ENCODE measurements at places on chromosomes 5 and 9. TPM values are rescaled to one million over a fixed set of nuclear protein-coding genes. Genes with fewer than 3 reads are reported as not detected.

- H3K4me3 ChIP-seq: no peak overlapping the region
- H3K36me3 ChIP-seq: no peaks in the 10 kb centered on the region
- H3K4me1 ChIP-seq: no peaks in the 10 kb centered on the region
- no peak for DNase-seq
- no peak overlapping the region for H3K27ac ChIP-seq
Observed at GRCh38 chr5:58294598-58295305, 165.1 kb downstream of the PLK2 start.

CARD9 gene
- total RNA-seq: 1.4 TPM

GRCh38 chr9:107569174-107569573, 79.6 kb upstream of the KLF4 start:
- no peak overlapping the region for H3K4me3 ChIP-seq
- DNase-seq: no peak
- H3K36me3 ChIP-seq: no peaks in the 10 kb centered on the region
- no peaks in the 10 kb centered on the region for H3K27me3 ChIP-seq

DNA sequence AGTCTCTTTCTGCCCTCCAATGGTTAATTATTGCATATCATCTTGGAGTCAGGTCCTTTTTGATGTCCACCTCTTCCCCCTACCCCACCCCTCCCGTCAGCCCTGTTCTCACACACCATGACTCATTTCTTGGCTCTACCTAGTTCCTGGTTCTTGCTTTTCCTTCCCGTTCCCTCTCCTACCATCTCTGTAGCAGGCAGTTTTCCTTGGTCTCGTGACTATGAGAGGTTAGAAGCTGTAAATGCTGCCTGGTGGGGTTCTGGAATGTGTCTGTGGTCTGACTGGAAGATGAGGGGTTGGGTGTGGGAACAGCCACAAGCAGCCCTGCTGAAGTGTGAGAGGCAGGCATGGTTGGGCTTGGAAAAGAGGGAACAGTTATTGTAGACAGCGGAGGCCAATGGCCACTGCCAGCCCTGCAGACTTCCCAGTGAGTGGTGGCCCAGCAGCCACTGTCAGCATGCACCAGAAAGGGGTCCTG, 18.2 kb downstream of the SLC22A5 start:
- H3K4me1 ChIP-seq: peaks cover 64% of the 10 kb centered on the region
- H3K36me3 ChIP-seq: no peaks in the 10 kb centered on the region
- H3K27ac ChIP-seq: peak overlapping the region; percentile 26
- no peak for DNase-seq

DNA sequence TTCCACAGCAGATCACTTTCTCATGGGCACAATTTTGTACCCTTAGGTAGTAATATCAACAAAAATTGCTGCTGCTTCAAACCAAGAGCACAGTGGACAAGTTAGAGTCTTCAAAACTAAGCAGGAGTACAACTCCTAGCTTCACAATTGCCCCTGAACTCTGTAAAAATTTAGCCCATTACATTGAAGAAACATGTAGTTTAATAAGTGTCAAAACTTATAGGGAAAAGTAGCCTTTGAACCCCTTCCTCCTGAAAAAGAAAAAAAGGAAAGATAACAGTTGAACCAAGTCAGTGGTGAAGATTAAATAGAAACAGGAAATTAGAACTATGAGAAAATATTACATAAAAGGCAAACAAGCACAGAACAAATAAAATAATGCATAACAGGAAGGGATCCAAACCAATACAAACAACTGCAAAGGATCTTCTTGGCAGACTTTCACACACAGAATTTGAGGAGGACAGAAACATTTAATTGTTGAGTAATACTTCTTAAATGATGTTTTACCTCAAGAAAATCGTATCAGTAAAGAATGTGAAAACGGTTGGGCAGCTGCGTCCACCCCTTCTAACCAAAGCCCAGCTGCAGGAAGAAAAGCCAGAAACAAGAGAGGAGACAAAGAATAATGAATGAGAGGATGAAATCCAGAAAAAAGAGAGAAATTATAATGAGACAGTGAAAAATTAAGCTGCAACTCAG, 636.0 kb downstream of the NR2F1-AS1 start:
- H3K27ac ChIP-seq: no peak overlapping the region
- no peak for DNase-seq
- no peaks in the 10 kb centered on the region for H3K36me3 ChIP-seq
- H3K4me1 ChIP-seq: no peaks in the 10 kb centered on the region
- no peak overlapping the region for H3K4me3 ChIP-seq

DNA sequence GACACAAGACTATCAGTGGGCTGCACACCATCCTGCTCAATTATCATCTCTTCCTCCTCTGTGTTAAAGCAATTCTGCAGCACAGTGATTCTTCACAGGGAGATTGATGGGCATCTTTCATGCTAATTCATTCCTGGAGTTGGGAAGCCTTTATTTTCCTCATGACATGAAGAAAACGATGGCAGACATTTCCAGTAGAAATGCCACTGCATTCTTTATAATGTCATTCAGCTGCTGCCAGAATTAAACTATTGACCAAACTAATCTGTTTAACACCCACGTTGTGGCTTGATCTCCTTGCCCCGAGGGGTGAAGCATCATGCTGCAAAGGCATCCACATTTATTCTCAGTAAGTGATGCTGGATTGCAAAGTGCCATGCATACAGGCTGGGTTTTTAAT, 273.0 kb downstream of the SPOCK1 start:
- DNase-seq: no peak
- H3K27ac ChIP-seq: no peak overlapping the region
- H3K4me3 ChIP-seq: no peak overlapping the region
- peaks cover 3% of the 10 kb centered on the region for H3K27me3 ChIP-seq
- H3K4me1 ChIP-seq: no peaks in the 10 kb centered on the region
- no peaks in the 10 kb centered on the region for H3K36me3 ChIP-seq

- no peak overlapping the region for H3K27ac ChIP-seq
- no peak overlapping the region for H3K4me3 ChIP-seq
- H3K36me3 ChIP-seq: no peaks in the 10 kb centered on the region
- no peak for DNase-seq
Observed at GRCh38 chr9:31103836-31104235, 1280.6 kb upstream of the ACO1 start.

DNA sequence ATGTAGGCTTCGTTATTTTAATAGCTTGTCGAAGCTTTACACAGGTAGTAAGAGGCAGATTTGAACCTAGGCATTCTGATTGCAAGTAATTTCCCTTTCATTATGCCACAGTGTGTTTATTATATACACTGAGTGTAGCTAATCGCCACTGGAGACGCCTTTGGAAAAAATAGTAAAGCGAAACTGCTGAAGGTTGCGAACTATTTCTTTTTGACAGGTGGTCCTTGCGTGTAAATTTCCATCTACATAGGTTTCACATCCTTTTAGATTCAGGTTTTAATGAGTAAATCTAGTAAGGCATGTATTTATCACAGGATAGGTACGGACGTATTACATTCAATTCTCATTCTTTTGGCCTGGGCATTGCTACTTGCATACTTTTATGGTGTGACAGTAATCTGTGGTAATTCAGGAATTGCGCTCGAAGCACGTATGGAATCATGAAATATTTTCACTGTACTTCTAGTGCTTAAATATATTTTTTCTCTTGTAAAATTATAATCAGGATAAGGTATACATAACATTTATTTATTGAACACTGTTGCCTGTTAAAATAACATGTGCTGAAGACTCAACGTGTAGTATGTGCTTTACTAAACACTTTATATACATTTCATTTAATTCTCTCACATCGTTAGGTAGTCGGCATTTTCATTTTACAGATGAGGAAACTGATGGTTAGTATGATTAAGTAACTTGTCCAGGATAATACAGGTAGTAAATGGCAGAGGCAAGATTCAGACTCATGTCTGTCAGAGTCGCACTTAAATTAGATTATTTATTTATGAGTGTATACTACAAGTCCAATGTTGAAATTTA, 1.8 kb downstream of the MARCHF6 start:
- peaks cover 31% of the 10 kb centered on the region for H3K4me1 ChIP-seq
- H3K27ac ChIP-seq: peak overlapping the region; percentile 99
- no peaks in the 10 kb centered on the region for H3K27me3 ChIP-seq
- peaks cover 2% of the 10 kb centered on the region for H3K36me3 ChIP-seq
- DNase-seq: peak; percentile 44

DNA sequence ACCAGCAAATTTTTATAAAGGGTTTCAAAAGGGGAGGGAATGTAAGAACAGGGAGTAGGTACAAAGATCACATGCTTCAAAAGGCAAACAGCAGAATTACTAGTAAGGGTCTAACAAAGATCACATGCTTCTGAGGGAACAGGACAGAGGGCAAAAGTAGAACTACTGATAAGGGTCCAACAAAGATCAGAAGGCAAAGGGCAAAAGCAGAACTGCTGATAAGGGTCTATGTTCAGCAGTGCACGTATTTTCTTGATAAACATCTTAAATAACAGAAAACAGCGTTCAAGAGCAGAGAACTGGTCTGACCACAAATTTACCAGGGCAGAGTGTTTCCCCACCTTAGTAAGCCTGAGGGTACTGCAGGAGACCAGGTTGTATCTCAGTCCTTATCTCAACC, 469.5 kb upstream of the PIK3R1 start:
- H3K27me3 ChIP-seq: no peaks in the 10 kb centered on the region
- no peak for DNase-seq
- no peaks in the 10 kb centered on the region for H3K4me1 ChIP-seq
- no peak overlapping the region for H3K4me3 ChIP-seq
- no peak overlapping the region for H3K27ac ChIP-seq

GRCh38 chr5:159518371-159518770, 188.1 kb upstream of the IL12B start:
- H3K4me3 ChIP-seq: no peak overlapping the region
- H3K36me3 ChIP-seq: no peaks in the 10 kb centered on the region
- H3K4me1 ChIP-seq: peaks cover 3% of the 10 kb centered on the region
- peaks cover 7% of the 10 kb centered on the region for H3K27me3 ChIP-seq

DNA sequence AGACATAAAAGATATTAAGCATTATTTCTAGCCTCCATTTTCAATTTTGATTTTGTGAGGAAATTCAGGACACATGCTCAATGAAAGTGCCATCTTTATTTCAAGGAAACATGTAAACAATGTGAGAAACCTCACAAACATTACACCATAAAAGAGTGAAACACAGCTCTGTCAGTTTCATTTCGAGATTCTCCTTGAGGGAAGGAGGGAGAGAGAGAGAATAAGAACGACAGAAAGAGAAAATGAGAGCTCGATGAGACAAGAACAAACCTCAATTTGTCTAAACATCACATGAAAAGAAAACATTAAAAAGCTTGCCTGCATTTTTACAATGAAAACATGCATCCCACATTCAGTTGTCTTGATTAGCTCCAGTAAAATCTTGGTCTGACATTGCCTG, 553.5 kb upstream of the MEF2C start:
- H3K36me3 ChIP-seq: no peaks in the 10 kb centered on the region
- no peaks in the 10 kb centered on the region for H3K4me1 ChIP-seq
- no peaks in the 10 kb centered on the region for H3K27me3 ChIP-seq
- no peak for DNase-seq
- H3K4me3 ChIP-seq: no peak overlapping the region
- no peak overlapping the region for H3K27ac ChIP-seq

SLC36A2 gene
- total RNA-seq: not detected

PCDHB6 gene
- not detected for total RNA-seq

DNA sequence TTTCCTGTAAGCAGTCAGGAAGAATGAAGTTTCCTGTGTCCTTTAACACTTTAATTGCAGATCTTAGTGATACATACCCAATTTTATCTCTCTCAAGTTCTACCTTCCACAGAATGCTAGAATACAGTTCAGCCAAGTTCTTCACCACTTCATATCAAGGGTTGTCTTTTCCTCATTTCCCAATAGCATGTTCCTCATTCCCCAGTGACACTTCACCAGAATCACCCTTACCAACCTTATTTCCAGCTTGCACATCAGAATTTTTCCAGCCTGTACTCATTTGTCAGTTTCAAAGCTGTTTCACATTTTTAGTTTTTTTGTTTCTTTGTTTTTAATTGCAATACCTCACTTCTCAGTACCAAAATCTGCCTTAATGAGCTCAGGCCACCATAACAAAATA, 126.1 kb downstream of the ESM1 start:
- no peak for DNase-seq
- no peak overlapping the region for H3K4me3 ChIP-seq
- H3K36me3 ChIP-seq: peaks cover 5% of the 10 kb centered on the region
- H3K27me3 ChIP-seq: peaks cover 29% of the 10 kb centered on the region

PCDHGA10 gene
- total RNA-seq: not detected

- no peak for DNase-seq
- no peaks in the 10 kb centered on the region for H3K36me3 ChIP-seq
- H3K27me3 ChIP-seq: peaks cover 2% of the 10 kb centered on the region
- H3K4me1 ChIP-seq: no peaks in the 10 kb centered on the region
- no peak overlapping the region for H3K27ac ChIP-seq
Observed at GRCh38 chr5:137134920-137135532, 364.1 kb downstream of the SPOCK1 start.
